ENCODE measurements at places on chromosomes 12 and 14.

GRCh38 chr12:43742106-43742505 lies 16.5 kb downstream of the PUS7L start:
- no peak for DNase-seq

DNA sequence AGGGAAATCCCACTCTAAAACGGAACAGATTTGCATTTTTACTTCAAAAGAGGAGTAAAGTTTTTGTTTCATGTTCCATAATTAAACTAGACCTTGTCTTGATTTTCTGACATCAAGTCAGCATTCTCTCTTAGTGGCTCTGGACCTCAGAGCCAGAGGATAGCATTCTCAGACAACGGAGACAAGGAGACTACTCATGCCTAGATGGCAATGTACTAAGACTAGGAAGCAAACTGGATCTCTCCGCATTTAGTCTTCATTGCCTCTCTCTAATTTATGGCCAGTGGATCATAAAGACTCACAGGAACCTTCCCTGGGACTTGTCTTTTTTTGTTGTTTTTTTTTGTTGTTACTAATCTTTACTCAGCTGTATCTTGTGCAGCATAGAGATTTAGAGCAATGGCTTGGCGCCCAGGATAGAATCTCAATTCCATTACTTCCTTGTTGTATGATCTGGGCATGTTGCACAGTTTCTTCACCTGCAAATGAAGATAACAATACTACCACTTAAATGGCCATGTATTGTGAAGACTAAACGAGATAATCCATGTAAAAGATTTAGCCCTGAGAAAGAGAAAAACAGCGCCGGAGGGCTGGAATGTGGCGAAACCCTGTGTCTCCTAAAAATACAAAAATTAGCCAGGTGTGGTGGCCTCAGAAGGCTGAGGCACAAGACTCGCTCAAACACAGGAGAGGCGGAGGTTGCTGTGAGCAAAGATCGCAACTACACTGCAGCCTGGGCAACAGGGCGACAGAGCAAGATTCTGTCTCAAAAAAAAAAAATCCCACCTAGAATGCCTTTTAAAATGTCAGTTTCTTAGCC lies 4.0 kb upstream of the GEMIN2 start:
- no peak for DNase-seq

DNA sequence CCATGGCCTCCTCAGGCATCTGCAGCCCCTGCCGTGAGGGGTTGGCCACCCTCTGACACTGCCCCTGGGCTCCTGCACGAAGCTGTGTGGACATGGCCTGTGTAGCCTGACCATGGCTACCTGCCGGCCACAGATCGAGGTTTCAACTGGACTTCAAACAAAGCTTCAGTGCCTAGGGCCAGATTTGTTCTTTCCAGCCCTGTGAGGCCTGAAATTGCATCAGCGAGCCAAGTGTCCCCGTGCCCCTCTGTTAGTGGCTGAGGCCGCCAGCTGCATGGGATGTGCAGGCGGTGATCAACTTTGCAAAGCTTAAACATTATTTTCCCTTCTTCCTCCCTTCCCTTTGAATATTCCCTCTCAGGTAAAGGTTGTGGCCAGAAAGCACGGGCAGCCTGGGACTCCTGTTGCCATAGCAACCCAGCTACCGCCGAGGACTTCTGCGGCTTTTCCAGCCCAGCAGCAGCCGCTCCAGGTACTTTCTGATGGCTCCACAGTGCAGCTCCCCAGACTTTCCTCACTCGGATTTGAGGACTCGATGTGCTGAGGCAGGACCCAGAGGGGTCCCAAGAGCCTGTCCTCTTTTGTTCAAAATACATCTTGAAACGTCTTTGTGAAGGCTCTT lies 35.8 kb downstream of the DDX51 start:
- DNase-seq: no peak

DNA sequence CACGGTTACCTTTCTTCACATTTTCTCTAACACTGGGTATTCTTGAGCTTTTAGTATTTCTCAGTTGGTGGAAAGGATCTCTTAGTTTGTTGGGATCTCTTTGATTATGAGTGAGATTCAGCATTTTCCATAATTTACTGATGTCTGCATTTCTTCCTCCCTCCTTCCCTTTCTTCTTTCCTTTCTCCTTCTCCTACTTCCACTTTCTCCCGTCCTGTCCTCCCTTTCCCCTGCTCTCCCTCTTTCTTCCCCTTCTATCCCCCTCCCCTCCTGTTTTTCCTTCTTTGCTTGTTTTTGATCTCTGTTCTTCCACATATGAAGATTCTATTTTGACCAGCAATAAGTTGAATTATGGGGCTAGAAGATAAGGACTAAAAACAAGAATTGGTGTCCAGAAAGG lies 66.9 kb downstream of the FUT8 start:
- no peak for DNase-seq
